ENCODE measurements at places on chromosomes 12 and 14.

- DNase-seq = no peak
Measured at GRCh38 chr12:94872671-94872970, 130.9 kb downstream of the NDUFA12 start.

DNA sequence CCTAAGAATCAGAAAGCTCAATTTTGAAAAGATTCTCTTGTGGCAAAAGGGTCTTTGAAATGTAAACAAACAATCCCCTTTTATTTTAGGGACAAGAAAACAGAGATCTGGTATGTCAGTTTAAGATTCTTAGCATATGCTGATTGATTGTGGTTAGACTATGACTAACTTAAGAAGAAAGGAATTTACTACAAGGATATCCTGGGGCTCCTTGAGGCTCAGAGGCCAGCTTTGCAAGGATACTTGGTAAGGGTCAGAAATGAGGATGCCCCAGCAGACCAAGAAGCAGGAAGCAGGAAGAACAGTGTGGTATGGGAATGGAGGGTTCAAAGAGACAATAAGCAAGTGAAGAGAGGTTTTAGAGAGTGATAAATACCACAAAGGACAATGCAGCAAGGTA, 474.6 kb downstream of the ETNK1 start:
- DNase-seq = no peak

DNA sequence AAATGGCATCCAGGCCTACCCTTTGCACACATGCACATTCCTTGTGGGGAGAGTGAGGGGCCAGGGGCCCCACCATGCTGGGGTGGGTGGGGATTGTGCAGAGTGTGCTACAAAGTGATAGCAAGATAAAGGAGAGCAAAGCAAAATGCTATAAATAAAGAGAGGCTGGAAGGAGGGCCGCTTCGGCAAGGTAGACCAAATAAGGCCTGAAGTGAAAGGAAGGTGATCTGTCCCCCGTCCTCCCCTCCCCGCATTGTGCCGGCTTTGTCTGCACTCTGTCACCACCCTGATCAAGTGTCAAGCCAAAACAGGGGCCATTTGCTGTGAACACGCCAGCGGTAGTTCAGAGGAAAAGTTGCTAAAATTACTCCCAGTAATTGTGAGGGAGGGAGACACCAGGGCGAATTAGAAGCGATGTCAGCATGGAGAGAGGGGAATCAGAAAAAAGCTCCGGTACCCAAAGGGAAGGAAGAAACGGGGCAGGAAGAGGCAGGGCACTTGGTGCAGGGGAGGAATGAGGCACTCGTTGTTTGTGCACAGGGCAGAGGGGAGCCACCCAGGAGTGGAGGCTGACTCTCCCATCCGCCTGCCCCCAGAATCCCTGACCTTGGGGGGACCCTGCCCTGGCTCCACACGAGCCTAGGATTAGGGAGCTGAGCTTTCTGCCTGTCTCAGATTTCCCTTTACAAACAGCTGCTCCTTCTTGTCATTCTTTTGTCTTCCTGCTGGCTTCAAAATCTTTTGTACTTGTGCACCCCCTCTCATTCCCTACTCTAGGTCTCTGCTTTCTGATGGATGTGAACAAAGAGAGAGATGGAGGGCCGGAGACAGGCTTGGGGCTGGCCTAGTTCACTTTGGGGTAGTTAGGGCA, 2.9 kb upstream of the MYH7 start:
- DNase-seq = no peak

- no peak for DNase-seq
Measured at GRCh38 chr14:31080484-31080883, 54.3 kb upstream of the STRN3 start.

- no peak for DNase-seq
Measured at GRCh38 chr12:98509063-98509462, 6.3 kb upstream of the TMPO start.

GRCh38 chr14:102668291-102668873, 75.9 kb downstream of the RCOR1 start:
- no peak for DNase-seq

Data from effector memory CD8-positive, alpha-beta T cell (primary cell).